ENCODE measurements at places on chromosomes 4 and X.

DNA sequence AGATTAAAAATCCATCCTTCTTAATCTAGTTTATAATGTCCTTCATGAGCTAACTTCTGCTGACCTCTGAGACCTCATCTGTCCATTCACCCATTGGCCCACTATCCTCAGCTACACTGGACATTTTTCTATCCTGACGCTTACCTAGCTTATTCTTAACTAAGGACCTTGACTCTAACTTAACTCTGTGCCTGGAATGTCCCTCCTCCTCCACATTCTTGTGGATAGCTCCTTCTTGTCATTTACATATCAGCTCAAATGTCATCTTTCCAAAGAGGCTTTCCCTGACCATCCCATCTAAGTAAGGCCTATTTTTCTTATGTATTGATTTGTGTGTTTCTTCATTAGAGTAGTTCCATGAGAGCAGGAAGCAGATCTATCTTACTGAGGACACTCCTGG is 54.7 kb downstream of the ATXN3L start:
- no peak for DNase-seq

DNA sequence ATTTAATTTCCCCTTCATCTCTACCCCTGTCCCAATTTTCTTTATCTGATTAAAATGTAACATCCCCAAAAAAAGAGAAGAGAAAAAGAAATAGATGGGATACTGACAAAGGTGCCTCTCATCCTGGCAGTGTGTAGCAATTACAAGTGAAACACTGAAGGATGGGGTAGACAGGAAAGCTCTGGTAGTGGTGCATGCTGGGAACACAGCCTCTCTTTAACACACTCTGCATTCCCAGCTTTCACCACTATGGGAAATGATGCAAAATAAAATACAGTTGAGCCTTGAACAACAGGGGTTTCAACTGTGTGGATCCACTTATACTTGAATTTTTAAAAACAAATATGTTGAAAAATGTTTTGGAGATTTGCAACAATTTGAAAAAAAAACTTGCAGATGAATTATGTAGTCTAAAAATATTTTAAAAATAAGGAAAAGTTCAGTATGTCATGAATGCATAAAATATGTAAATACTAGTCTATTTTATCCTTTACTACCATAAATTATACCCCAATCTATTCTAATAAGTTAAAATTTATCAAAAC is 239.2 kb upstream of the DDX53 start:
- no peak for DNase-seq

DNA sequence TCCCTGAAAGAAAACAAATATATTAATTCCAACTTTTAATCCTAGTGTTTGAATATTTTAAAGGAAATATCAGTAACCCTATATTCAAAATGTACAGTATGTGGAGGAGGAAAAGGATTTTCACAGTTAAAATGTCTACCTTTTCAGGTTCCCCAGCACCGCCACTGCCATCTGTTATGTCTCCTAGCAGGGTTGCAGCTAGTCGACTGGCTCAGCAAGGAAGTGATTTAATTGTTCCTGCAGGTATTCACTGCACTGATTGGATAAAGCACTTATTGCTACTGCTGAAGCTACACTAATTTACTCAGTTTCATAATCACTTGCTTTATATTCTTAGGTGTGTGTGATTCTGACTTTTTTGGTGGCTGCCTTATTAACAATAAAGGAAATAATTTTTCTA is 65.5 kb upstream of the FHDC1 start:
- no peak for DNase-seq

DNA sequence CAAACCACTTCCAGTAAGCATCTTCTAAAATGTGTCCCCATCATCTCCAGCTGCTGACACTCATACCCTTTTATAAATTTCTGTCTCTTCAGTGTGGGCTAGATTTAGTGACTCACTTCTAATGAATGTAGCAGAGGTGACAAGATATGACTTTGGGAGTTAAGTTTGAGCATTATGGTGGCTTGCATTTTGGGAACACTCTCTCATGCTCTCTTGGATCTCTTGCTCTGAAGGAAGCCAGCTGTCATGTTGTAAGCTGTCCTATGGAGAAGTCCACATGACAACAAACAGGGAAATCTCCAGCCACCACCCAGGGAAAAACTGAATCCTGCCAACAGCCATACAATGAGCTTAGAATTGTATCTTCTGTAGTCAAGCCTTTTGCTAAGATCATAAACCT is 691.3 kb upstream of the PCDH7 start:
- DNase-seq: no peak

DNA sequence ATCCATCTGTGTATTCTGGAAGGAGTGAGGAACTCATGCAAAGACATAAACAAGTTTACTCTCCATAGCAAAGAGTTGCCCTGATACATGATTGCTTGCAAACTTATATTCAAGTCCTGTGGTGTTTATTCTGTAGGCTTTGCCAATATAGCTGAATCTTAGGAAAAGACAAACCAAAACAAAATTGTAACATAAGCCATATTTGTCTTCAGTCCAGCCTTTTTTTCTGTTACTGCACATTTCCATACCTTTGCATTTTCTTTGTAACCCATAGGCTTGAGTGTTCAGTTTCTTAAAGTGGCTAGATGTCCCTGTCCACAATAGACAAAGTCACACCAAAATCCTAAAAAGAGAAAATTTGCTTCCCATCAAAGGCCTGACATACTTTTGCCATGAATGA is 120.4 kb downstream of the PPARGC1A start:
- no peak for DNase-seq

- DNase-seq: no peak
Measured at GRCh38 chrX:50108264-50108663, 92.5 kb downstream of the AKAP4 start.
